ENCODE measurements at places on chromosomes 2 and 18.
A peak's percentile ranks its signal among the peaks of the same experiment; 100 is the strongest.

- no peak for DNase-seq
These were observed 60.9 kb downstream of the LOXHD1 start for GRCh38 chr18:46596119-46596518.

- no peak for DNase-seq
These were observed 287.6 kb downstream of the MYCN start for GRCh38 chr2:16227811-16228462.

GRCh38 chr2:22261165-22261564, 1123.8 kb upstream of the KLHL29 start:
- no peak for DNase-seq

DNA sequence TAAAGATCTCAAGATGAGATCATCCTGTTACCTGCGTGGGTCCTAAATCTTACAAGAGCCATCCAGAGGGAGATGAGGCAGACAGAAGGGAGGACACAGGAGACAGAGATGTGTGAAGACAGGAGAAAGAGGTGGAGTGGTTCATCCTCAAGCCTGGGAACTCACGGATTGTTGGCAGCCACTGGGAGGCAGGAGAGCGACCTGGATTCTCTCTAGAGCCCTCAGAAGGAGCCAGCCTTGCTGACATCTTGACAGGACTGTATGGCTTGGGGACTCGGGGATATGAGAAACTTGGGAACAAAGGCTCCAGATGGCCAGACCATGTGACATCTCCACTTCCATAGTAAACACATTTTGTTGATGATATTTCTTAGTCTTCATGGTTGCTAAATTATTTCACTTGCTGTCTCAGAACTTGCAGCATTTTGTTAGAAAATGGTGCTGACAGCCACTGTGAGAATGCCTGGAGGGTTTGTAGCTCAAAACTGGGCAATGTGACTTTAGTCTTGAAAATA, 57.8 kb upstream of the MC2R start:
- no peak for DNase-seq

DNA sequence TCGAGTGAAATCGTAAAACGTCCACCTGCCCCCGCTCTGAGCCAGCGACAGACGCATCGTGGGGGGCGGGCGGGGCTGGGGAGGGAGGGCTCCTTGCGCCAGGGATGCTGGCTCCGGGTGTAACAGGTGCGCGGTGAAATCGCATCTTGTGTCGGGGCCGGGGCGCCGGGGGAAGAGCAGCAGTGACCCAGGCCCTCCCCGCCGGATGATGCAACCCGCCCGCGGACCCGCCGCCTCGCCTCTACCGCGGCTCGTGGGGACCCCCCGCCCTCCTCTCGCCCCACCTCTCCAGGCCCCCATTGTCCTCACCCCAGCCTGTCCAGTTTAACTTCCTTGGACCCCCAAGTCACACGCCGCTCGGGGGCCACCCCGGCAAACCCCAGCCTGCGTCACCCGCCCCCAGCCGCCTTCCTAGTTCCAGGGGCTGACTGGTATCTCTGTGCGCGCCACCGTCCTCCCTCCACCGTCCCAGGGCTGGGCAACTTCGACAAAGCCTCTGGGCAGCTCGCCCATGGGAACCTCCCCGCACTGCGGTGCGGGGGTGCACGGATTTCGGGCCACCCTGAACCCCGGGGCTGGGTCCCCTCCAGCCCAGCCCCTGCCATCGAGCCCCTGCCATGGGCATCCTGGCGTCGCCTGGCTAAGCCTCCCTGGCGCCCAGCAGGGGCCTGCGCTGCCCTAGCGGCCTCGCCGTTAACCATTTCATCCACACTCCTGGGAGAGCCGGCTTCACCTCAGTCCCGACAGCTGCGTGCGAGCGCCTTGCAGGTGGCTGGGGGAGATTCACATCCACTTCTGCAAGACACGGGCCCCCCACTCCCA, 799 bp upstream of the KIF1A start:
- DNase-seq, result no peak

- no peak for DNase-seq
These were observed 259.2 kb downstream of the SLC4A3 start for GRCh38 chr2:219886615-219887014.

DNA sequence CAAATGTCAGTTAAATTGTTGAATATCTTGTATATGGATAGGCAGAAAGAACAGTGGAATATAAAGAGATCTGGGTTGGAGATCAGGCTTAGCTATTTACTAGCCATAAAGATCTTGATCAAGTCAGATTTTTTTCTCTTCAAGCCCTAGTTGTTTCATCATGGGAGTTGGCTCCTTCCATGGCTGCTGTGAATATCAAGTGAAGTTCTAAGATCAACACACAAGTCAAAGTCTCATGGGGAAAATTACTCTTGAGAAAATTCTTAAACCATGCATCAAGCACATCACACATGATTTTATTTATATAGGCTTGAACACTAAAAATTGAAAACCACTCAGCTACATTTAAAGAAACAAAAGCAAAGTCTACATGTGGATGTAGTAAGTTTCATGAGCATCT, 79.8 kb downstream of the C1D start:
- peak; percentile 90 for DNase-seq

DNA sequence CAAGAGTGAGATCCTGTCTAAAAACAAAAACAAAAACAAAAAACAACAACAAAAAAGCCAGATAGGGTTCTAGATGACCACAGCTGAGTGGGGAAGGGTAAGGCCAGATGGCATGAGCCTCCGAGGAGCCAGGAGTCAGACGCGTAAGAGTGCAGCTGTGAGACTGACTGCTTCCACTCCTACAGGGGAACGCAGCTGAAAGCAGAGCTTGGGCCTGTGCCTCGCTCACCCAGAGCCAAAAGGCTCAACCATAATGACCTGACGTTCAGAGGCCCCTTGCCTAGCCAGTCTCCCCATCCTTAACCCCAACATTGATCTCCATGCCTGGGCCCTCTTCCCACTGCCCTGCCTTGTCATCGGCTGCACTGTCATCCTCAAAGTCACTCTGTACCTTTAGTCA, 26.5 kb upstream of the NCL start:
- DNase-seq, result no peak

- DNase-seq, result no peak
These were observed 339.3 kb upstream of the TMEFF2 start for GRCh38 chr2:192534072-192534471.

DNA sequence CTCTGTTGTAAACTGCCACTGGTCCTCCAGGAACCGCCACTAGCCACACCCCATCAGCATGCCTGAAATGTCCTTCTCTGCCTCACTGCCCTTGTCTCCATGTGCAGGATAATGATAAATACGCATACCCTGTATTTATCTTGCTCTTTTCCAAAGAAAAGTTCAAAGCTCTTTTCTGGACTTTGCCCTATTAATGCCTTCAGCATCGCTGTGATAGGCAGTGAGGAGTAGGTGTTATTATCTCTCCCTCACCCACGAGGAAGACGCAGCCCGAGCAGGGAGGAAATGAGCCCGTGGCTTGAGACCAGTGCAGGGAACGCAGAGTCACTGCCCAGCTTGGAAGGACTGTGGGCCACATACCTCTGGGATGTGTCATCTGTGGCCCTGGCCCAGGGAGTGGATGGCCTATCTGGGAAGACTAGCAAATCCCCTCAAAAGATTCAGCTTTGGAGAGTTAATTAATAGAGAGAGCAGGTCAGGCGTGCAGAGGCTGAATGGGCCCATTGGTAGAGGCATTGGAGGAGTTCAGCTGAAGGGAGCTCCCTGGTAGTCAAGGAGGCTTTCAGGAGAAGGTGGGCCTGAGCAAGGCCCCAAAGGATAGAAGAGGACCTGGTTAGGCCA, 39.5 kb upstream of the MCFD2 start:
- peak; percentile 95 for DNase-seq

DNA sequence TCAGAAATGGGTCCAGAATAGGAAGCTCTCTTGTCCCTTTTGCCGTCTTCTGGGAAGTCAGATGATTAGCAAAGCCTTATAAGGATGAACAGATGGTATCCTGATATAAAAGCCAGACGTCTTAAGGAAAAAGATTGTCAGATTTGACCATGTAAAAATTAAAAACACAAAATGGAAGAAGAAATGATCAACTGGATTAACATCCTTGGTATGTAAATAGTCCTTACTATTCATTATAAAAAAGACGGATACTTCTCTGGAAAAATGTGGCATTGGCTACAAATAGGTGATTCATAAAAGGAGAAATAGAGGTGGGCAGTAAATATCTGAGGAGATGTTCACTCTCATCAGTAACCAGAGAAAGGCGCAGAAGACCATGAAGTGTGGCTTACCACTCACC, 33.7 kb upstream of the SCLY start:
- DNase-seq, result no peak

- no peak for DNase-seq
These were observed 40.7 kb downstream of the KLHL14 start for GRCh38 chr18:32732165-32732564.

GRCh38 chr2:154381931-154382794, 316.3 kb upstream of the KCNJ3 start:
- no peak for DNase-seq

GRCh38 chr2:172461591-172462372, 34.4 kb downstream of the ITGA6 start:
- DNase-seq, result peak; percentile 27

- DNase-seq, result no peak
These were observed 261.3 kb upstream of the CCDC68 start for GRCh38 chr18:55220523-55220922.

DNA sequence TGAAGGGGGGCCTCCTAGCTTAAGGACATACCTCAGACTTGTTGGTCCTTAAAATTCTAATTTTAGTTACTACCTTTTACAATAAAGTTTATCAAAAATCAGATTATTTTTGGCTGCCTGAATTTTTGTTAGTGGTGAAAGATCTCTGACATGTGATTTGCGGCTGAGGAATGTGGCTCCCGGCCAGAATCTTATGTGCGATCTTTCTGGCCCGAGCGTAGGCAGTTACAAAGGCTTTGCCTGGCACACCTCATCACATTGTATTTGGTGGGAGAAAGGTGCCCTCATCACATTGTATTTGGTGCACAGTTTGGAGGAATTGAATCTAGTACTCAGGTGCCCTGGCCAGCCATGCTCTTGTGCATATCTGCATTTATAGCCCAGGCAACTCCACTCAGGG, 289.1 kb downstream of the GULP1 start:
- no peak for DNase-seq

DNA sequence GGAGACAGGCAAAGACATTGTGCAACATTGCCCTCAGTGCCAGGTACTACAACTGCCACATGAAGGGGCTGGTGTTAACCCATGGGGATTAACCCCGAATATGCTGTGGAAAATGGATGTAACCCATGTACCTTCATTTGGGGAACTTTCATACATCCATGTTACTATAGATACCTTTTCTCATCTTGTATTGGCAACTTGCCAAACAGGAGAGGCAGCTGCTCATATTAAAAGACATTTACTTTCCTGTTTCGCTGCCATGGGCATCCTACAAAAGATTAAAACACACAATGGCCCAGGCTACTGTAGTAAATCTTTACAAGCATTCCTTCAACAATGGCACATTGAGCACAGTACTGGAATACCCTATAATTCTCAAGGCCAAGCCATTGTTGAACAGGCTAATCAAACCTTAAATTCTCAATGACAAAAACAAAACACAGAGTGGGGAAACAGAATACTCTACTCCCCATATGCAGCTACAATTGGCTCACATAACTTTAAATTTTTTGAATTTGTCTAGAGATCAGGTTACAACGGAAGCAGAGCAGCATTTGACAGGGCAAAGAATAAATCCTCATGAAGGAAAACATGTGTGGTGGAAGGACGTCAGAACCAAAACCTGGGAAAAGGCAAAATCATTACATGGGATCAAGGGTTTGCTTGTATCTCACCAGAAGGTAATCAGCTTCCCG, 1723.5 kb upstream of the LRRTM1 start:
- DNase-seq, result no peak

- no peak for DNase-seq
These were observed 470.7 kb downstream of the LPIN1 start for GRCh38 chr2:12217175-12217574.

- no peak for DNase-seq
These were observed 91.1 kb downstream of the DTNB start for GRCh38 chr2:25582077-25582830.

DNA sequence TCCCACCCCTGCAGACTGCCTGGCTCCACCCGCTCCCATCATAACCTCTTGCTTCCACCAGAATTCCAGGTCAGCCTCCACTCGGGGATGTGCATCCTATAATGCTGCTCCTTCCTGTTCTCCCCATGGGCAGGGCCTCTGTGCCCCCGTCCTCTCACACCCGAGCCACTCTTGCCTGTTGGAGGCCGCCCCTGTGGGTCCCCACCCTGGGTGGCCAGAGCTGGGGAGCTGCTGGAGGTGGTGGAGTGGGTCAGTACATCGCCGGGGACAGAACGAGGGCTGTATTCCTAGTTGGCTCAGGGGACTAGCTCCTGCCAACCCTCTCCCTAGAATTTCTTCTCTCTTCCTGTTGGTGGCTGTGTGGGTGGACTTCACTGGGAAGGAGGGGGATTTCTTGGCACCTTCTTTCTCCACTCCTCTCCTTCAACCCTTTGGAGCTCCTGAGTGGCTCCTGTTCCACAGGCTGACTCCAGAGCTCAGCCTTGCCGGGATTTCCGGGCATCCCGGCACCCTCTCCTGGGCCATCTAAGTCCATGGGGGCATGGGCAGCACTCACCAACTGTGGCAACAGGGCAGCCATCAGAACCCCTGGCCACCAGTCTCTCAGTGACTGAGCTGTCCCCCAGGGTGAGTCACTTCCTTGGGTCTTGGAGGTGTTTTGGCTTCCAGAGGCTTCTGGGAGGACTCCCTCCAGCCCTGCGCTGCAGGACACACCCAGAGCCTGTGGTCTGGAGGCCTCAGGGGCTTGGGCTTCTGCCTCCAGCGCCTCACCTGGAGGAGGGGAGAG, 88.2 kb upstream of the MCFD2 start:
- DNase-seq, result peak; percentile 79
